ENCODE measurements at places on chromosomes 7 and 10.

- DNase-seq = no peak
Measured at GRCh38 chr7:50207251-50207564, 97.3 kb upstream of the IKZF1 start.

DNA sequence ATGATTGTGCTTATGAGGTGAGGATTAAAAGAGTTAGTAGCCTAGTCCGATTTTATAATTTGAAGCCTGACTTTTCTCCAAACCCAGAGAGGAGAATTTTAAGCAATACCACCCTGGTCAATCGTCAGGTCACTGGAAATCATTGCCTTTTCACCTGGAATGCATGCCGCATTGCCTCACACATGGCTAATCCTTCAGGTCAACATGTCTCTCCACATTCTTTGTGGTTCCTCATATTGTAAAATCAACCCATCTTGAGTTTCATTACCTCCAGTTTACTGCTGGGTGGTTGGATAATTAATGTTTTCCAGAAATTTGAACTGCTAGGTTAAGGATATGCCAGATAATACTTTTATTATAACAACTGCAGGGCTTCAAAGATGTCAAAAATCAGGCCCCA is 55.6 kb upstream of the SEMA3E start:
- no peak for DNase-seq

DNA sequence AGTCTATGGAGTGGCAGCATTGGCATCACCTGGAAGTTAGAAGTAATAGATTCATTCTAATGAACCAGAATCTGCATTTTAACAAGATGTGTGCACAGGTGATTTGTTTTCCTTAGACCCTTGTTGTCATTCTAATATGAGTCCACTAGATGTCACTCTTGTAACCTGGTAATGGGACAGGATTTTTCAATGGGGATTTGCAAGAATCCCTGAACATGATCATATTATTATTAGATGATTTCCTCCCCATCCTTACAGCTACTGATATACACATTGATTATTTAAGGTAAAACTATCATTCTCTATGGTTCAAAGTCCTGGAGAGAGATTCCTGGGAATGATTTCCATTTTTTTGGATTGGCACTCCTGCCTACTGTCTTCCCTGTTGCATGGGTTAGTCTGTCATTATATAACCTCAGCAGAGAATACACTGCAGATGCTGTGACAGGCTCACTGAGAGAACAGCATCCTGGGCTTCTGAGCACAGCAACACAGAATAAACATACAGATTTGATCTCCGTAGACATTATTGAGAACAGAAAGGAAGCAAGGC is 194.9 kb downstream of the SUGCT start:
- peak; percentile 9 for DNase-seq

DNA sequence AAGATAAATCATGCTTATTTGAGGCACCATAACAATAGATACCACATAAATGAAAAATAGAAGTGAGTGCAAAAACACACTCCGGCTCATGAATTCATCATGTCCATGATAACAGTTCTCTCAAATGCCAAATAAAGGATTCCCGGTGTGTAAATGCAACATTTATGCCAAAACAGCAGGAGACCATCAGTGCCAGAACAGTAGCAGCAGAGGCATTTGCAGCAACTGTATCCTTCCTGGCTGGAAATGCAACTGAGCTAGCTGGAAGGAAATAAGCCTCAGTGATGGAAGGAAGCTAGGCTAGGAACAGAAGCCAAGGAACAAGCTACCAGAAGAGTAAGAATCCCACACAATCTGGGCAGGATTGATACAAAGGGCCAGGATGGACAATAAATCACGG is 79.9 kb upstream of the THSD7A start:
- no peak for DNase-seq

- DNase-seq = no peak
Measured at GRCh38 chr10:34237898-34238455, 577.1 kb downstream of the PARD3 start.

DNA sequence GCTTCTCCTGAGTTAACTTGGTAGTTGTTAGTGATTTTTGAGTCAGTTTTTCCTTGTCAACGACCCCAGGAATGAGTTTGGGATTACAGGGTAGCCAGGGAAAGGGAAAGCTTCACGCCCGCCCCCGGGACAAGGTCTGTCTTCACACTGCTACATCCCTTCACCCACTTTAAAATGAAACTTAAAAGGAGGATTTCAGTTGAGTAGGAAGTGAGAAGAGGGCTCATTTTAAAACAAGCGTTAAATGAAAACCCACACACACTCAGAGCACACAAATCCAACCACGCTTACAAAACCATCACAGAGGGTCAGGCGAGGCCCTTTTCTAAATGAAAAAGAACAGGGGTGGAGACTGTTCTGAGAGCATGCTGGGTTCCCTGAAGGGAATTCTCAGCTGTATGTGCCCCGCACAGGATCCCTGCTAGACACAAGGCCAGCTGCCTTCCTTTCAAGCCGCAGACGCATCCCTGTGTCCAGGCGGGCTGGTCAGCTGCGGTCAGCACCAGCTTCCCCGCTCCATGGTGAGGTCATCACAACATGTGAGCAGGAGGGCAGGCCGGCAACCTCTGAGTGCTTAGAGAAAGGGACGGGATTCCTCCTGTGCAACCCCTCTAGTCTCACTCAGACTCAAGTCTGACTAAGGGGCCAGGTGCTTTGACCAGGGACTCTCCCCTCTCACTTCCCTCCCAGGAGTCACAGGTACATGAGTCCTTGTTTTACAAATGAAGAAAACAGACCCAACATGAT is 111.8 kb downstream of the EGFR start:
- DNase-seq = no peak

DNA sequence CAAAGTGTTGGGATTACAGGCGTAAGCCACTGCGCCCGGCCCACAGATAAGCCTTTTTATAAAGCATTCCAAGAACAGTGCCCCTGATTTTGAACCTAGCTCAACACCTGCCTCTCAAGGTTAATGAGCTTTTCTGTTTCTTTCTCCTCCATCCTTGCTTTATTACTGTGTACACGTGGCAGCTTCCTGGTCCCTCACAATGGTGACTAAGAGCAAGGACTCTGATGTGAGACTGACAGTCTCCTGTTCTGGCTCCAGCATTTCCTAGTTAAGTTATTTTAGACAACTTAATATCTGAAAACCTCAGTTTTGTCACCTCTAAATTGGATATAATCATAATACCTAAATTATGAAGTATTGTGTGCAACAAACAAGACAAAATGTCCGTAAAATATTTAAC is 9.9 kb downstream of the HABP2 start:
- DNase-seq = no peak

- DNase-seq = no peak
Measured at GRCh38 chr10:74825371-74826141, 844 bp upstream of the KAT6B start.

DNA sequence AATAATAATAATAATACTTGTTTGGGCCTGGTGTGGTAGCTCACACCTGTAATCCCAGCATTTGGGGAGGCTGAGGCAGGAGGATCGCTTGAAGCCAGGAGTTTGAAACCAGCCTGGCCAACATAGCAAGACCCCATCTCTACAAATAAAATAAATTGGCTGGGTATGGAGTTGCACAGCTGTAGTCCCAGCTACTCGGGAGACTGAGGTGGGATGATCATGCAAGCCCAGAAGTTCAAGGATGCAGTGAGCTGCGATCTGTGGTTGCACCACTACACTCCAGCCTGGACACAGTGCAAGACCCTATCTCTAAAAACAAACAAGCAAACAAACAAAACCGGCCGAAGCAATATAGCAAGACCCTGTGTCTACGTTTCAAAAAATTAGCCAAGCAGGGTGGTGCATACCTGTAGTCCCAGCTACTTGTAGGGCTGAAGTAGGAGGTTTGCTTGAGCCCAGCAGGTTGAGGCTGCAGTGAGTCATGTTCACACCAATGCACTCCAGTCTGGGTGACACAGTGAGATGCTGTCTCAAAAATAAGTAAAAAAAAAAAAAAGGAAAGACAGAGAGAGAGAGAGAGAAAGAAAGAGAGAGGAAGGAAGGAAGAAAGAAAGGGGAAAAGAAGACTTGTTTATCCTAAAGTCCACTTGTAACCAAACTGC is 85.6 kb upstream of the KDM7A start:
- no peak for DNase-seq

DNA sequence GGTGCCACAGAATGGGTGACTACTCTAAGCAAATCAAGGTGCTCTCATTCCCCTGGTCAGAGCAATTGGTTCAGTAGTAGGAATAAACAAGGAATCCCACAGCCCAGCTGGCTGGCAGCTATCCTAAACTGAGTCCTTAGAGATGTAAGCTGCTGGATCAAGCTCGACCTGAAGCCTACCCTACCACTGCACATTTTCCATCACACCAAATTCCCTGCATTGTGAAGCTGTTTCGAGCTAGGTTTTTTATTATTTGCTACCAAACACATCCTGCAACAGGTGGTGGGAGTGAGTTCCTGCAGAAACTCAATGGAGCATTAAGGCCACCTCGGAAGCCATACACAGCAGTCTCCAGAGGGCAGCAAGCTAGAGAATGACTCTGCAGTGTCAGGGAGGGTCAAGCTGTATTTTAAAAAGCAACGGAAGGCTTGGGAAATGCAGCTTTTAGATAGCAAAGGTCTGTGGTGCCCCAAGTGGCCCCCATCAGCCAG is 33.7 kb upstream of the TNRC18 start:
- DNase-seq = no peak

- DNase-seq = no peak
Measured at GRCh38 chr10:124039483-124040013, 53.9 kb downstream of the CHST15 start.

GRCh38 chr7:75596727-75597614 is 104.9 kb downstream of the SPDYE5 start:
- DNase-seq = no peak

- no peak for DNase-seq
Measured at GRCh38 chr7:74051629-74052410, 23.8 kb downstream of the ELN start.

- DNase-seq = no peak
Measured at GRCh38 chr7:68823996-68824780, 774.1 kb upstream of the AUTS2 start.

DNA sequence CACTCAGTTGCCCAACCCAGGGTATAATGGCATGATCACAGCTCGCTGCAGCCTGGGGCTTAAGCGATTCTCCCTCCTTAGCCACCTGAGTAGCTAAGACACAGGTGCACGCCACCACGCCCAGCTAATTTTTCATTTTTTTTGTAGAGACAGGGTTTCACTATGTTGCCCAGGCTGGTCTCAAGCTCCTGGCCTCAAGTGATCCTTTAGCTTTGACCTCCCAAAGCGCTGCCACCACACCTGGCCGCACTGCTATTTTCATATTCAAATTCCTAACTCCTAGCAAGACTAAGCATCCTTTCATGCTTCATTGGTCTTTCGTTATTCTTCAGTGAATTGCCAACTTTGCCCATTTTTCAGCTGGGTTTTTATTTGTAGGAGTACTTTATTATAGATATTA is 30.4 kb upstream of the DAGLB start:
- DNase-seq = no peak

DNA sequence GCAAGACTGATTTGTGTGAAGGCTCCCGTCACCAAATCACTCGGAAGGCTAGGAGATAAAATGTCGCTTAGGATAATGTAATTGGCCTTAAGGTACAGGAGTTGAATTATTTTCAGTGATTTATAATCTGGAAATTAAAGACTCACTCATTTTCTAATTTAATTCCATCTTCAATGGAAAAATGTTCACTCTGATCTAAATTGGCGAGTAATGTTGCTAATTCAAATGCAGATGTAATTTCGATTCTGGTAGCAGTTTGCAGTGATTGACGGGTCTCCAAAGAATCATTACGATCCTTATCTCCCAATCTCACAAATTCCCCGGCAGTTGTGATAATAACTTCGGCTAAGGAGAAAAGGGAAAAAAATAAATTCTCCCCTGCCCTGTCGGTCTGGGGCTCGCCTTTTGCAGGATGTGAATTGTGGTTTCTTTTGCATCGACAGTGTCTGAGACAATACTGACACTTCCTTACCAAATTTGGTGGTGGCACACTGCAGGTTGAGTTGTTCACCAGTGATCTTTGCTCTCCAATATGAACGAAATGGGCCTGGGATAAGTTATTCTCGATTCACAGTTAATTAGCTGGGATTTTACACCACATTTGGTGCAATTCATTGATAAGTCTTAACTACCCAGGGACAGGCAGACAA is 215.1 kb upstream of the GPR26 start:
- DNase-seq = no peak

DNA sequence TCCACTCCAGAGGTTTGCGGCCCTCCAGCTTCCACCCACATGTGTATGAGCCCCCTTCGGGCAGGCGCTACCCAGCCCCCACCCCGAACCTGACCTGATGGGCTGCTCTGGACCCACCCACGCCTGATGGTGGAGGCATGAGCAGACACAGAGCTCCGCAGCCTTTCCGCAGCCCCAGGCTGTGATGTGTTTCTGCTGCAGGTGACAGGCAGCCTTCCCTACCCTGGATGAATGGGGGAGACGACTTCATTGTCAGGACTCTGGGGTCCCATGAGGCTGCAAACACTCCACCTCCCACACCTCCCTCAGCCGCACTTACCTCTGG is 61.2 kb downstream of the OAT start:
- no peak for DNase-seq

GRCh38 chr10:3496138-3496537 is 288.9 kb downstream of the KLF6 start:
- no peak for DNase-seq

- no peak for DNase-seq
Measured at GRCh38 chr10:130935128-130935439, 376.4 kb downstream of the TCERG1L start.

GRCh38 chr7:98810153-98810802 is 59.5 kb downstream of the TMEM130 start:
- DNase-seq = no peak

- DNase-seq = no peak
Measured at GRCh38 chr10:62186999-62187675, 81.5 kb downstream of the RTKN2 start.

GRCh38 chr7:50497968-50498367 is 47.8 kb upstream of the FIGNL1 start:
- peak; percentile 1 for DNase-seq

- peak; percentile 19 for DNase-seq
Measured at GRCh38 chr7:73738220-73738611, 386 bp downstream of the ABHD11 start.

DNA sequence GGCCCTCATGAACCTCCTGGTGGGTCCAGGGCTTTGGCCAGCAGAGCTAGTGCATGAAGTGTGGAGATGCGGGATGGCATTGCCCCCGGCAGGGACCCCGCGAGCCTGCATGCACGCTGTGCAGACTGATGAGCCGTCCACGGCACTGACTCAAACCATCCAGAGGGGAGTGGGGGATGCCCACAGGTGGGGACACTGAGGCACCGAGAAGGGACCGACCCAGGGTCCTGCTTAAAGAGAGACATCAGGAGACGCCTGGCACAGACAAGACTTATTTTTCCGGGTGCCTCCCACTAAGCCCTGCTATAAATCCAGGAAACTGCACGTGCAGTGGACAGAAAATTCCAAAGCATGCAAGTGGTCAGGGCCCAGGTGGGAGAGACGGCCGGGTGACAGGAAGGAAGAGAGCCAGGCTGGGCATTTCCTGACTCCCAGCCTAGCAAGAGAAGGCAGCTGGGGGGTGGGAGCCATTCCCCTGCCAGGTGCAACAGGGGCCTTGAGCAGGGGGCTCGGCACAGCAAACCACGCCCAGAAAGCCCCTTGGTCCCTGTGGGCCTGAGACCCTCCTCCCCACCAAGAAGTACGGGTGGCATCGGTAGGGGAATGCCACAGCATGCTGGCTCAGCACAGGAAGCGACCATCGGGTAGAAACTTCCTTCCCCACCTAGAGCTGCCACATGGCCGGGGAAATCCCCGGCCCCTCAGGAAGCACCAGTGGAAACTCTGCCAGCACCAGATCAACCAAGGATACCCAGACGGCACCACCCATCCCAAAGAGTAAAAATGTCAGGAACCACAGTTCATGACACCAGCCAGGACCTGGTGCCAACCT is 91.5 kb downstream of the FOXL3 start:
- no peak for DNase-seq

- DNase-seq = no peak
Measured at GRCh38 chr7:80147543-80148391, 13.1 kb downstream of the GNAI1 start.
